ENCODE measurements at places on chromosomes 1 and 21.
A peak's percentile ranks its signal among the peaks of the same experiment; 100 is the strongest.

DNA sequence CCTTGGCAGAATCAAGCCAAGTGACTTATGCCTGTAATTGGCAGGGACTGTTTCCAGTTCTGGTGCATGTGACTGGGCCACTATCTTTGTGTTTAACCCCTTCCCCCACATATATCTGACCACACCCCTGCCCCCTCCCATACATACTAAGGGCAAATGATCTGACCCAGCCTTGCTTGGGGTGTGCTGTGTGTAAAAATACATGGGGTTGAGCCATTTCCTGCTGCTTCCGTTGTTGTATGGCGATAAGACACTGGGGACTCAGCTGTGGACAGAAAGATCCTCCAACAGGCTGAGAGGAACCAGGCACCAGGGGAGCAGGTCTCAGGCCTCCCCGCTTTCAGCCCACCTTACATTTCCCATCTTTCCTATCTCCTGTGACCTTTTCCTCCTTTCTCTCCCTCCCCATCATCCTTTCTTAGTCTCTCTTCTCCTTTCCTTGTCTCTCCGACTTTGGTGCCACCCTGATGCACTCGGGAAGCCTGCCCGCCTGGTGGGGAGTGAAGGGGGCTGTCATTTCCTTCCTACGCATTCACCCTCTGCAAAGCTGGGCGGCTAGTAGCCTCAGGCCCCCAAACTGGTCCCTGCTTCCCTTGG, 39.7 kb downstream of the TMCC2 start:
- no peak for DNase-seq

DNA sequence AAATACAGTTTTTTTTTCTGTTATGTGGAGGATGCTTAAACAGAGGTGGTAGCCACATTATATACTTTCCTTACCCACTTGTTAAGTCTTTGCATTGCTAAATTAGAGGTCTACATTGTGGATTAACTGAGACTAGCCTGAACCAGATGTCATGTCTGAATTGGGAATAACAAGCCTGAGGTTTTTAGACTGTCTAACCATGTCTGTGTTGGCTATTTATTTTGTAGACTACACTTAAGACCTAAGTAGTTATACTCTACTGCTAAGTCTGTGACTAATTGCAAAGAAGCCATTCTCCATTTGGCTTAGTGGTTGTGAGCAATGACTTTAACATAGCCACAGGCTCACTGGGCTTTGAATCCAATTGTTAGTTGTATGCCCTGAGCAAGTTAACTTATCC, 45.4 kb downstream of the CDC14A start:
- DNase-seq = no peak

DNA sequence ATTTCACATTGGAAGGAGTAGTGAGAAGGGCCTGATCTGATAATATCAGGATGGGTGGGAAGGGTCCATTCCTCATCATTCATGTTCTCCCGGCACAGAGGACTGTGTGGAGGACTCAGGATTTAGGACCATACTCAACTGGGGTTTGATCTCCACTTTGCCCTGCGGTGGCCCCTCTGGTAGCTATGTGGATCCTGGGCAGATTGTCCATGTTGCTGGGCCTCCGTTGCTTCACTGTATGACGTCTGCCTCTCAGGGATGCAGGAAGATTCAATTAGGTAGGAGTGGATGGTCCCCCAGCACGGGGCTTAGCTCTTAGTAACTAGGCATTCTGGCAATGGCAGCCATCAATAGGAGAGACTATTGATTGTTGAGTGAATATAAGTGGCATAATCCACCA, 2.3 kb downstream of the ETS2 start:
- no peak for DNase-seq

- no peak for DNase-seq
Measured at GRCh38 chr21:27192281-27192949, 225.5 kb upstream of the ADAMTS5 start.

- no peak for DNase-seq
Measured at GRCh38 chr1:155134880-155135414, 705 bp upstream of the SLC50A1 start.

GRCh38 chr1:52306227-52307006, 59.6 kb downstream of the CC2D1B start:
- no peak for DNase-seq

- DNase-seq = no peak
Measured at GRCh38 chr21:22842875-22843274, 1844.7 kb downstream of the NCAM2 start.

DNA sequence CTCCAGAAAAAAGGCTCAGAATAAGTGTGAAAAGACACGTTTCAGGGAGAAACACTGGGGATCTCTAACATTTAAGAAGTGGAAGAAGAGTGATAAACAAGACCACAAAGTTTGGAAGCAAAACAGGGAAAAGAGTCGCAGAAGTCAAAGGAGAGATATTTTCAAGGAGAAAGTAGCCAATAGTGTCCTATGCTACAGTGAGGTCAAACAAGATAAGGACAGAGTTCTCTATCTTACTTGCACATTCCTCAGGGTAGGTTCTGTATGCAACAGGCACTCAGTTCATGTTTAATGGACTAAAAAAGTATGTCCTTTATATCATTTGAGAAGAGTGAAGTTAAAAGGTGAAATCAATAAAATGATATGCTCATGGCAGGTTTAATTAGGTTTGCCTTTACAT, 13.8 kb upstream of the EDEM3 start:
- DNase-seq = no peak

GRCh38 chr1:63046539-63046938, 262.6 kb downstream of the ATG4C start:
- no peak for DNase-seq

DNA sequence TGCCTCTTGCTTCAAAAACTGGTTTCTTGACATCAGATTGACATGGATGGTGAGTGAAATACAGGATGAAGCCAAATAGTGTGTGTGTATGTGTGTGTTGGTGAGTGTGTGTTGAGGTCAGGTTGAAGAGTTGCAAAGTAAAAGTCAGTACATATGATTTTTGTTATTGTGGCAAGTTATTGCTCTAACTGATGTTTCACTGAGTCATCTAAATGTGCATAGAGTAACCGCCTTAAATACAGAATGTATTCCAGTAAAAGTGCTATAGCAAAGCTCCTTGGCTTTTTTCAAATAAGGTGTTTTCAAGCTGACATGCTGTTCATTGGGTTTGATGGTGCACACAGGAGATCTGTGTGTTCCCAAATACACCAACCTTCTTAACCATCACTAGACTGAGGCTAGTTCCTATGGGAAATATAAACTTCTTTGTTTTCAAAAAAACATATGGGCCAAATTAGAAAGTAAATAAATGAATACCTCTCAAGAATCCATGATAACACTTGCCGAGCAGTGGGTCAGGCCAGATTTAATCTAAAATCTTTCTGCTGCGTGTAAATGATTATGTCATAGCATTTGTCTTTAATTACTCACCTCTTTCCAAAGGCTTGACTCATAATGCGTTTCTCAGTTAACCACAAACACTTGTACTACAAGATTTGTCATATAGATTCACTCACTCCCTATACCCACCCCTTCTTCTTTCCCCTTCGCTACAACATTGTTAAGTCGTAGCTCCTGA, 151.1 kb downstream of the LYPLAL1 start:
- DNase-seq = no peak

DNA sequence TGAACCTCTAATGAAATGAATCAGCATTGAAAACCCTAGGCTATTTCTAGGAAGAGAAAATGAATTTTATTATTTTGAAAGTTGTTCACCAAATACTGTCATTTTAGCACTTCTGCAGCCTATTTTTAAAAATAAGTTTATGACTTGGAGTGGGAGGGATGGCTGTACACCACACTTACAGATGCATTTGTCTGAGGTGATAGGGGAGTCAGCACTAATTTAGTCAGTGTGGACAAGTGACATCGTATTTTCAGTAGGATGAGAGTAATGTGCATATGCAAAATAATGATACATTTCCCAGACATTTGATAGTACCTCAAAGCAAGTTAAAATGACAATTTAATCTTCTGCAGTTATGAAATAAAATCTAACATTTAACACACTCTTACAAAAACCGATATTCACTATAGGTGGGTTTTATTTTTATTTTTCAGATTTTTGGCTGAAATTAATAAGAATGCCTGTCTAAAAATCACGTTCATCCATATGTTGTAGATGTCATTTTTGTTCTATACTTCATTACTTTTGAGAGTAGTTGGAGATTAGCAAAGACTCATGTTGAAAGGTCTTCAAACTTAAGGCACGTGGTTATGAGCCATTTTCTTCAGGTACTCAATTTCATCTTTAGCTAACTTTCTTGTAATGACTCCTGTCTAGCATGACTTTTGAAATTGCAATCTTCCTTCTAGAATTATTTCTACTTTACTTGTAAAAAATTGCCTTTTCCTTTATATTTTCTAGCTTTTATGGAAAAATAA, 186.7 kb downstream of the NCAM2 start:
- DNase-seq = no peak

GRCh38 chr1:179807691-179808485, 64.8 kb downstream of the FAM163A start:
- DNase-seq = no peak

GRCh38 chr1:44240802-44241671, 27.8 kb downstream of the DMAP1 start:
- no peak for DNase-seq

DNA sequence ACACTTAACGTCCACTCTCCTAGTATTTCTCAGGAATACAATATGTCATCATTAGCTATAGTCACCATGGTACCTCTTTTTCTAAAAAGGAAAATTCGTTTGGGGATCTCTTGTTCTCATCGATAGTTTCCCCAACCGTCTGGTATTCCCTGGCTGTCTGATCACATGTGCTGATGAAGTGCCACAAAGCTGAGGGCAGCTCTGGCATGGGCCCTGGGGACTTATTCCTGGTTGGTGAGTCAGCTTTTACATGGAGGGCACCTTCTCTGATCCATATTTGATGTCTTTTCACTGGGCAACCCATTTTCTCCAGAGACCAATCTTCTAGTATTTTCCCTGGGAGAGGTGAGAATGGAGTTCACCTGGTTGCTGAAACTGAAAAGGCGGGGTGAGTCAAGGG, 39.5 kb downstream of the CHD1L start:
- no peak for DNase-seq

GRCh38 chr1:196466166-196466565, 142.1 kb downstream of the KCNT2 start:
- DNase-seq = no peak

- no peak for DNase-seq
Measured at GRCh38 chr1:21939650-21940374, 2.7 kb upstream of the HSPG2 start.

GRCh38 chr21:33844104-33844889, 71.3 kb downstream of the ATP5PO start:
- DNase-seq = no peak

GRCh38 chr21:14675774-14676530, 129.8 kb upstream of the SAMSN1 start:
- DNase-seq = peak; percentile 68

DNA sequence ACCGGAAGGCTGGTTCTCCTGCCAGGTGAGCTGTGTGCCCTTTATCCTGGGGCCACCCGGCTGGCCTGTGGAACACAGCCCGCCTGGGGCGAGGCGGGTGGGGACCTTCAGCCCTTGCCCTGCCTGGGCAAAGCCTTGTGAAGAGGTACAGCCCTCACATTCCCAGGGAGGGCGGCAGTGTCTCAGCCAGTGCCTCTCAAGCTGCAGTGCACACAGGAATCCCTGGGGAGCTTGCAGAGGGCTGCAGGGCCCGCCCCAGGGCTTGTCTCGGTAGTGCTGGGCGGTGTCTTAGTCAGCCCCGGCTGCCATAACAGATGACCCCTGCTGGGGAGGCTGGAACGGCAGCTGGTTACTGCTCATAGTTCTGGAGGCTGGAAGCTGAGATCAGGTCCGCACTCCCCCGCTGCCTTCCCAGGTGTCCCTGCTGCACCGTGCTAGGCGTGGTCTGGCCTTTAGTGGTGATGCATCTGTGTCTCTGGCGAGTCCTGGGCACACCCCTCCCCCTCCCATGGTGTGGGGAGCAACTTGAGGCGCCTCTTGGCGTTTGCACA, 12.6 kb downstream of the DFFB start:
- DNase-seq = no peak
